ENCODE measurements at places on chromosomes 4 and X. TPM values are rescaled to one million over a fixed set of nuclear protein-coding genes. Genes with fewer than 3 reads are reported as not detected.

The CWH43 gene
- not detected for total RNA-seq

The RRAGB gene
- total RNA-seq: 35.2 TPM

DNA sequence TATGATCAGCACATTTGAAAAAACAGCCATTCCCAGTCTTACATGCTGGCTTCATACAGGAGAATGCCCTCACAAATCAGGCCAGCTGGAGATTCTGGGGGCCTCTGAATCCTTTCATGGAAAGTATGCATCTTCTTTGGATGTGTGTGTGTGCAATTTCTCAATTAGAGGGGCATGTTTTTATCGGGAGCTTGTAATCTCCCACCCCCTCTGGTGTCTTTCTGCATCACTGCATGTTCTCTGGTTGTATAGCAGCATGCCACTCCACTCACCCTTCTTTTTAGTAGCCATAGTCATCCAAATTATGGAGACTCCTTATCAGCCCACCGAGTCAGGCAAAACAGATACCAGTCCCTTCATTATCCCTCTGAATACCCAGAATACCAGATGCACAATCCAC, 282.2 kb upstream of the SLIT2 start:
- H3K27ac ChIP-seq: no peak overlapping the region
- no peaks in the 10 kb centered on the region for H3K36me3 ChIP-seq
- no peak overlapping the region for H3K4me3 ChIP-seq
- H3K27me3 ChIP-seq: no peaks in the 10 kb centered on the region
- H3K4me1 ChIP-seq: no peaks in the 10 kb centered on the region

- no peaks in the 10 kb centered on the region for H3K27me3 ChIP-seq
- no peak for DNase-seq
- peaks cover 7% of the 10 kb centered on the region for H3K36me3 ChIP-seq
Observed at GRCh38 chr4:143437937-143438336, 75.6 kb upstream of the SMARCA5 start.

GRCh38 chr4:76666944-76667532, 230.9 kb downstream of the SOWAHB start:
- H3K27me3 ChIP-seq: no peaks in the 10 kb centered on the region
- H3K27ac ChIP-seq: peak overlapping the region; percentile 25
- H3K36me3 ChIP-seq: no peaks in the 10 kb centered on the region
- H3K4me1 ChIP-seq: peaks cover 6% of the 10 kb centered on the region
- no peak overlapping the region for H3K4me3 ChIP-seq
- DNase-seq: no peak

Data from thoracic aorta (tissue), 2 donors.